ENCODE measurements at places on chromosomes 4 and X.

- no peak for DNase-seq
Observed at GRCh38 chr4:87014284-87014782, 79.5 kb downstream of the AFF1 start.

DNA sequence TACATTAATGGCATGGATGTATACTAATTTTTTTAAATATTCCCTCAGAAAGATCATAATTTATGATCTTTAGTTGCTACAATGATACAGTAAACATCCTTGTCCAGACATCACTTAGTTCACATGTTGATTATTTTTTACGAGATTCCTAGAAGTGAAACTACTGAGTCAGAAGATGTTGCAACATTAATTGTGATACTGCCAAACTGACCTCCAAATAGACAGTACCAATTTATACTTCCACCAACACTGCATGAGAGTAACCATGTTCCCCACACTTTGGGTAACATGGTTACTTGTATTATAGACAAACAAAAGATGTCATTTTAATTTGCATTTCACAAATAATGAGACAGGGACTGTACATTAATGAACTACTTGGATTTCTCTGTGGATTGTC lies 19.6 kb downstream of the RCHY1 start:
- no peak for DNase-seq

GRCh38 chrX:148958901-148959300 lies 458.5 kb downstream of the AFF2 start:
- no peak for DNase-seq

DNA sequence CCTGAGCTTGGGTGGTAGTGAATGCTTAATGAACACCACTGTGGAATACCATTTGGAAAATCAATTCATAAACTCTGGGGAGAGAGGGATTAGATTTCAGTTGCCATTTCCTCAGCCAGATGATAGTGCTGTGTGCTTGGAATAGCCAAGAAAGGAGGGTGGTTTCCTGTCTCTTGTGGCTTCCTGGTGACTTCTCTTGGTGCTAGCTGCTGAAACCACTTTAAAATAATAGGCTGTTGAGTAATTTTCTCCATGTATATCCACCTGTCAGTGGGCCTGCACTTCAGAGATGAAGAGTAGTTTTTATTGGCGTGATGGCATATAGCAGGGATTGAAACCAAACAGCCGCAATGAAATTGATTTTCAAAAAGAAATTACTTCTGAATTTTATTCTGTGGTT lies 11.8 kb downstream of the EDA start:
- no peak for DNase-seq

DNA sequence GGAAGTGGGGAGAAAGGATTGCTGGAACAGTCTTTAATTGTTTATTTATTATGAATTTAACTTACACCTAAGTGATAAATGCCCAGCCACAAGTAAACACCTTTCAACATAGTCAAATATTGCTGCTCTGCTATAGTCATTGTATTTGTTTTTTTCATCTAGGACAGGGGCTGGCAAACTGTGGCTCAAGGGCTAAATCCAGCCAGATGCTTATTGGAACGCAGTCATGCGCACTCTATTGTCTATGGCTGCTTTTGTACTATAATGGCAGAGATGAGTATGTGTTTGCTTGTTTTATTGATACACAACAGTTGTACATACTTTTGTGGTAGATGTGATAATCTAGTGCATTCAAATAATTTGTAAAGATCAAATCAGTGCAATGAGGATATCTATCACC lies 95.3 kb downstream of the ZAR1 start:
- DNase-seq: no peak

- DNase-seq: no peak
Observed at GRCh38 chr4:38958453-38959190, 73.6 kb downstream of the TMEM156 start.

- DNase-seq: no peak
Observed at GRCh38 chrX:27057883-27058282, 405.3 kb downstream of the PPP4R3C start.

- DNase-seq: no peak
Observed at GRCh38 chr4:4455210-4455865, 68.4 kb downstream of the NSG1 start.

- DNase-seq: no peak
Observed at GRCh38 chrX:77597090-77597489, 149.9 kb downstream of the FGF16 start.

DNA sequence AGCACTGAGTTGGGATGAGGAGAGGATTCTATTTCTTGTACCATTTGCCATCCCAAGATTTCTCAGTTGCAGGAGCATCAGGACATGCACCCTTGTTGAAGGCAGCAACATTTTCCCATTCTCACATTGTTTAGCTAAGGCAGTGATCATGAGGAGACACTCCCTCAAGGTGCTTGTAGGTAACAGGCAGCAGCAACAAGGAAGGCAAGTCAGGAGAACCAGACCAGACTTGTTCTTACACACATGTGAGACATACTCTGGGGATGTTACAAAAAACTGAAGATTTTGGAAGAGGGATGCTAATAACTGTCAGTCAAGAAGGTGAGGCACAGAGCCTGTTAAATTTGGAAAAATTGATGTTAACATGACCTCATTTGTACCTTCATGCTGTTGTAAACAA lies 15.5 kb upstream of the HPGDS start:
- DNase-seq: no peak

- DNase-seq: no peak
Observed at GRCh38 chr4:126264839-126265238, 950.1 kb downstream of the FAT4 start.

GRCh38 chr4:5750946-5751665 lies 40.1 kb downstream of the EVC start:
- no peak for DNase-seq

DNA sequence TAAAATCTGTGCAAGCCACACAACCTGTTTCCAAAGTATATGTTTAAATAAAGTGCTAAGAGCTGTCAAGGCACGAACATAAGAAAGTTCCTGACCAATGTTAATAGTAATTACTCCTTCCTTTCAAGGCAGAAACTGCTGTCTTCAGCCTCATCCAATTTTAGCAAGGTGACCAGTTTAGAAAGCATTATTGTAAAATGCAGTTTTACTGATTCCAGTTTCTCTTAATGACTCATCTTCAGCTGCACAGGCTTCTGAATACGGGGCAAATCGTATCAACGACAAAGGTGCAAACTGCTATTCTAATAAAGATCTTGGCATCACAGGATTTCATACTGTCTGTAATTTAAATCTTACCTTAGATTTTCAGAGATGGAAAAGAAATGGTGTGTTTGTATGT lies 87.5 kb downstream of the PPP3CA start:
- DNase-seq: no peak

- no peak for DNase-seq
Observed at GRCh38 chrX:75107863-75108509, 48.1 kb downstream of the ABCB7 start.

DNA sequence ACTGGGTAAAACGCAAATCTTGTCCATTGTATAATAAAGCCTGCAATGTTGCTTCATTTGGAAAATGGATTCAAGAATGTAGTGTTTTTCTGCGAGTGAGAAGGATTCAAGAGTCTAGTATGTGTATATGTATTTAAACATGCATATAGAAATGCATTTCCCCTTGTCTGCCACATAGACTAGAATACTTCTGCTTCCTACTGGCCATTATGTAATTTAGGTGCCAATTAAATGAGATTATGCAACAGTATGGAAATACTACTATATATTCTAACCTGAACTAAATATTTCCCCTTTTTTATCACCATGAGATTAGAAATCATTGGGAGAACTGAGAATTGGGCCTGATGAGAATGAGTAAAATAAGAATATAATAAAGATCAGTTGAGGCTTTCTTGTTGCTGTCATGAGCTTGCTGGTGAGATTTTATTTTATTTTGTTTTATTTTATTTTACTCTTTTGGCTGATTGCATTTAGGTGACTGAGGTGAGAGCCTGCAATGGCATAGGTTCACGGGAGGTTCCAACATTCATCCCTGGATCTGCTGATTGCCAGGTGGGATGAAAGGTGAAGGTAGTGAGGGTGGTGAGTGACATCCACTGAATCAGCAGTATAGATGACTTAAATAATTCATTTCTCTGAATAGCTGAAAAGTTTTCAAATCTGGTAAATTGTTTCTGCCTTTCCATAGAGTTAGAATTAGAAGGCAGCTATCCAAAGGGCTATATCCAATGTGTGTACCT lies 95.6 kb upstream of the SLC4A4 start:
- DNase-seq: no peak

- DNase-seq: no peak
Observed at GRCh38 chr4:176818531-176818930, 25.8 kb upstream of the VEGFC start.

DNA sequence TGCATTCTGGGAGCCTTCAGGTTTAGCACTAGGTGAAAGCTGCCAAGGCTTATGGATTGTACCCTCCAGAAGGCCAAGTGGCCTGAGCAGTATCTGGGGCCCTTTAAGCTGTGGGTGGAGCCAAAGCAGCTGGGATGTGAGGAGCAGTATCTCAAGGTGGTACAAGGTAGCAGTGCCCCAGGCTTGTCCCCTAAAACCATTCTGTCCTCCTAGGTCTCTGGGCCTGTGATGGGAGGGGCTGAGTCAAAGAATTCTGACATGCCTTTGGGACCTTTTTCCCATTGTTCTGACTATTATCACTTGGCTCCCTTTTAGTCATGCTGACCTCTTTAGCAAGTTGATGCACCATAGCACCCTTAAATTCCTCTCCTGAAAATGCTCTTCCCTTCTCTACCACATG lies 99.1 kb upstream of the TSPAN7 start:
- no peak for DNase-seq

DNA sequence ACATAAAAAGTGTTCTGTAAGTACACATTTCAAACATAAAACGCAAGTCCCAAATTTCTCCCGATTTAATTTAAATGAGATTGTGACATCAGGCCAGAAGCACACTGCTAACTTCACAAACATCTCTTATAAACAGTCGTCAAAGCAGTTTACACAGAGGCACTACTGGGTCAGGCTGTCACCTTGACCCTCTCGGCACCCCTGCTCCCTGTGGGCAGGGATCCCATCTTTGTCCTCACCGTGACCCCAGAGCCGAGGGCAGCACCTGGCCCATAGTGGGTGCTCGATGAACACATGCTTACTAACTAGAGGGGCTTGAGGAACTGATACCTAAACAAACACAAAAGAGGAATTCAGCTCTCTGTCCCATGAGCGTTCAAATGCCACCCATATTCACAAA lies 22.2 kb downstream of the QDPR start:
- DNase-seq: no peak

DNA sequence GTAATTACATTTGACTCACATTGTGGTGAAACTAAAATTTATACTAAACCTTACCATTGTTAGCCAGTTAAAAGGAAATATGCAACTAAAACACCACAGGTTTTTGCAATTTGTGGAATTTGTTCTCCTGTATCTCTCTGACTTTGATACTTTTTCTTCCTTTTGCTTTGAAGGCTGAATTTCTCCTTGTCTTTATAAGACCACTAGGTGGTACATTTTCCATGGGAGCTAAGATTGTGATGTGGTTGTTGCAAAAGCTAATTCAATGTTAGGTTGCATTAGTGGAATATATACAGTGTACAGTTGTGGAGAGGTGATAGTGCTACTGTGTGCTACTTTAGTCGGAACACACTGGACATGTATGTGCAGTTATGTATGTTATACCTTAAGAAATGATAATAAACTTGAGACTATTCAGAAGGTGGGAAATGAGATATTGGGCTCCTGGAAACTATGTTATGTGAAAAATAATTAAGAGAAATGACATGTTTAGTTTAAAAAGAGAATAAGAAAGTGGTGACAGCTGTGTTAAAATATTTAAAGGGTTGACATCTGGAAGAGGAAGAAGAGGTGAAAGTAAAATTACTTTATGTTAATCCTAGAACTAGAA lies 70.3 kb downstream of the ARL9 start:
- DNase-seq: no peak

DNA sequence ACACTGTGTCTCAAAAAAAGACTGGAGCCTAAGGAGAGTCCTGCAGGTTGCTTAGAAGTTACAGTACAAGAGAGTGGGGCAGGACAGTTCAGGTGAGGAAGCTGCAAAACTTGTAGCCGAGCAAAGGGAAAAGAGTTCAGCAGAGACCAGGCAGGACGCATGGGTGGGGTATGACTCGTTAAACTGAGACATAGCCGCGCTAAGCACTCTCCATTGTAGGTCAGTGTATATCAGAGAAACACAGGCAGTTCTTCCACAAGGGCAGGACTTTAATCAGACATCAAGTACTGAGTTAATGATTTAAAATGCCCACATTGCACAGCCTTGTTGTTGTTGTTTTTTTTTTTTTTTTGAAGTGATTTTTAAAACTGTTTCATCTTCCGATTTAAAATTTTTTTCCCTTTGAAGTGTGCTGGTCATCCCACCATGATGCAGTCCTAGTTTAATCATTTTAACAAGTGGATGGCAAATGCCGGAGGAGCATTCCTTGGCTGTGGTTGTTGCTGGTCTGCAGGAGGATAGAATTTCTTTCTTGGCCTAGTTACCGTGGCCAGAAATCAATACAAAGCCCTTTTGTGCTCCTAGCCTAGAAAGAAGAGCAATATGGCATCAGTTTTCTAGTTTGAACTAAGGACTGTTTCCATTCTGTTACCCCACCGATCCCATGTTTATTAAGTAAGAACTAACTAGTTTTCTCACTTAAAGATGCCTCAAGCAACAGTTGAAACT lies 10.3 kb downstream of the LAP3 start:
- DNase-seq: no peak

DNA sequence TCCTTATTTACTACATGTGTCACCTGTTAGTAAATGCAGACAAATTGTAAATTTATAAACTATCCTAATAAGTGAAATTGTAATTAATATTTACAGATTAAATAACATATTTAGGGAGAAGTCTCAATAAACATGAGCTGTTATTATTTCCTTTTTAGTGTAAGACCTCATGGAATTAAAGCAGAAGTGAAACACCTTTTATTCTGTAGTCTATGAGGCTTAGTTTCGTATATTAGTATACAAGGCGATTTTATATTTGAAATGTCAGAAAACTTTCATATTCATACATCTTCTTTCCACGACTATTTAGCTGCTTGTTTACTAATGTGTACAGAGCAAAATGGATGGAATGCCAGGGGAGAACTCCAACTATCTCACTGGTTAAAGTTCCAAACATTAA lies 414.4 kb downstream of the ARHGAP24 start:
- DNase-seq: no peak

GRCh38 chrX:144592036-144592435 lies 655.3 kb upstream of the SPANXN1 start:
- no peak for DNase-seq

All from activated naive CD4-positive, alpha-beta T cell (primary cell).